Activated naive CD4-positive, alpha-beta T cell treated with anti-CD3 and anti-CD28 coated beads, Interleukin-2, amount 50 U/mL, for 16 hours (primary cell): ENCODE measurements at places on chromosomes 16 and 17.

DNA sequence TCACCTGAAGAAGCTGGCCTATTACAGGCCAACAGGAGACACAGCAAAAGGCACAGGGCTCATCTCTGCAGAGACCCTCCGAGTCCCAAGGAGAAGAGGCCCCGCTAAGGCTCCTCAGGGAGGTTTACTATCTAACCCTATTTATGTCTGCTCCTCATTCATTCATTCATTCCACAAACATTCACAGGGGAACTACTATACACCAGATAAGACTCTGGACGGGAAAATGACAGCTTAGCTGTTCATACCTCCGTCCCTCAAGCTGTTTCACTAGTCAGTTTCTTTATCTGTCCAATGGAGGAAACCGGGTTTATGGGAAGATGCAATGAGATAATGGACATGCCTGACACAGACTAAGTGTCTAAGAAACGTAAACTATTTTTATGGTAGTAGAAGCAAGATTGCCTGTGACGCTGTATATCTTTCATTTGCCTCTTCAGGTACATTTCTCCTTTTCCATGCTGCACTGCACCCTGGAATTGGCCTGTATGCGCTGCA lies 62.1 kb downstream of the SRL start:
- DNase-seq: no peak

DNA sequence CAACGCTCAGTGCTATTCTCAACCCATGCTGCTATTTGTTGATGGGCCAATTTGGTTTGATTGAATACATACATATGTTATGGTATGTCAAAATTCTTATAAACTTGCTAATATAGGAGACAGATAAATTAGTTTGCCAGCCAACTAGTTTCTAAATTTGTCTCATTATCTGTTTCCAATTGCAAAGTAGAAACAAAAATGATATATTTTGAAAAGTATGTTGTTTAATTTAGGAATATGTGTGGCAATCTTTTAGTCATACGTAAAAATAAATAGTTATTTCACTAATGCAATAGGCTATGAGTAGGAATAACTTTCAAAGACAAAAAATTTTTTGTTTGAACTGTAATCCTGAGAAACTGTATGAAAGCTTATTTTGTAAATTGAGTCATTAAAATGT lies 210.6 kb upstream of the KCNJ16 start:
- DNase-seq: no peak

DNA sequence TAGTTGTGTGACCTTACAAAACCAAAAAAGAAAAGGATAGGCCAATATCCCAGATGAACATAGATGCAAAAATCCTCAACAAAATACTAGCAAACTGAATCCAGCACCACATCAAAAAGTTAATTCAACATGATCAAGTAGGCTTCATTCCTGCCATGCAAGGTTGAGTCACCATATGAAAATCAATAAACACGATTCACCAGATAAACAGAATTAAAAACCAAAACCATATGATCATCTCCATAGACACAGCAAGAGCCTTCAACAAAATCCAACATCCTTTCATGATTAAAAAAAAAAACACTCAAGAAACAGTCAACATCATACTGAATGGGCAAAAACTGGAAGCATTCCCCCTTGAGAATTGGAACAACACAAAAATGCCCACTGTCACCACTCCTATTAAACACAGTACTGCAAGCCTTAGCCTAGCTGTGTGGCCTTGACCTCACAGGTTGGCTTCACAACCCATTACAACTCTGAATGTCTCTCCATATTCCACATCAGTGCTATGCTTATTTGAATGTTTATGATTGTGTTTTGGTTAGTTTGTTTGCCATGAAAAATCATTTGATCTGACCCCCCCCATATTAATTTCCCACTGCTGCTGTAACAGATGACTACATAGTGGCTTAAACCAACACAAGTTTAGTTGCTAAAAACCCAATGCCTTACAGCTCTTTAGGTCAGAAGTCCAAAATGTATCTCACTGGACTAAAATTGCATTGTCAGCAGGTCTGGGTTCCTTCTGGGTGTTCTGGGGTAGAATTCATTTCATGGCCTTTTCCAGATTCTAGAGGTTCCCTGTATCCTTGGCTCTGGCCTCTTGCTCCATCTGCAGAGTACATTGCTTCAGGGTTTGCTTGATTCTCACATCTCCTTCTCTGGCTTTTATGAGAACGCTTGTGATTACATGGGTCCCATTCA lies 257.1 kb upstream of the DYNLRB2 start:
- DNase-seq: no peak

DNA sequence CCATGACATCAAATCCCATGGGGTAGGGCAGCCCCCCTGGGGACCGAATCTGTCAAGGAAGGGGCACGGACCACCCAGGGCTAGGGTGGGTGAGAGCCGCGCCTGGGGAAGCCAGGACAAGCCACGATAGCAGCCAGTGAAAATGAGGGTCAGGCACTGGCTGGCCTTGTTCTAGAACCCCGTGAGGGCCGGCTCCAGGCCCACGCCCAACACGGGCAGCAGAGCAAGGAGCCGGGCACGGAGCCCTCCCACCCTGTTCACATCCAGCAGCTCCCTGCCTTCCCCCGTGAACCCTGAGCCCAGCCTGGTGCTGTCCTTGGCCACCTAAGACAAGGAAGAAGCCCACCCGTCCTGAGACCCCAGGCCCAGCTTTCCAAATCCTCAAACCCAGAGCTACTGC lies 256.7 kb downstream of the PARN start:
- no peak for DNase-seq

GRCh38 chr17:17741349-17742023 lies 60.2 kb downstream of the RAI1 start:
- no peak for DNase-seq

GRCh38 chr16:67419502-67419901 lies 3.2 kb upstream of the ZDHHC1 start:
- no peak for DNase-seq

- no peak for DNase-seq
Measured at GRCh38 chr16:12321311-12321842, 344.8 kb downstream of the SNX29 start.

DNA sequence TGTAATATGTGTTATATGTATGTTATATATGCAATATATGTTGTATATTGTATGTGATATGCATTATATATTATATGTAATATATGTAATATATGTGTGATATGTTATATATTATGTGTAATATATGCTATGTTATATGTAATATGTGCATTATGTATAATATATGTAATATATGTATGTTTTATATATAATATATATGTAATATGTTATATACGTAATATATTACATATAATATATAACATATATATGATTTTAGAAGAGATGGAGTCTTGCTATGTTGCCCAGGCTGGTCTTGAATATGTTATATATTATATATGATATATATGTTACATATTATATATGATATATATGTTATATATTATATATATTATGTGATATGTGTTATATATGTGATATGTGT lies 65.5 kb upstream of the DNAH17 start:
- no peak for DNase-seq

DNA sequence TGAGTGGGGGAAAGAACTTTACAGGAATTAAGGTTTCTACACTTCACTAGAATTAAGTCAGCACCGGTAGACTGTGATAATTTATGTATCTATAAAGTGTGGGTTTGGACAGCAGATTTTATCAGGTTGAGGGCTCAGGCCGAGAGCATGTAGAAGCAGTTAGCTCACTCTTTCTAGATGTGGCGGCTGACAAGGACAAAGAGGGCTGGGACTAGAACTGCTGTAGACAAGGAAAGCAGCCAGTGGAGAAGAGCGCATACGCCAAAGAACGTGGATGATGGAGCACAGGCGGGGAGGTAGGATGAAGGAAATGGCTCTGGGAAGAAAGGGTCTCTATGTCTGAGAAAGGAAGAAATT lies 504 bp upstream of the GOSR1 start:
- no peak for DNase-seq

DNA sequence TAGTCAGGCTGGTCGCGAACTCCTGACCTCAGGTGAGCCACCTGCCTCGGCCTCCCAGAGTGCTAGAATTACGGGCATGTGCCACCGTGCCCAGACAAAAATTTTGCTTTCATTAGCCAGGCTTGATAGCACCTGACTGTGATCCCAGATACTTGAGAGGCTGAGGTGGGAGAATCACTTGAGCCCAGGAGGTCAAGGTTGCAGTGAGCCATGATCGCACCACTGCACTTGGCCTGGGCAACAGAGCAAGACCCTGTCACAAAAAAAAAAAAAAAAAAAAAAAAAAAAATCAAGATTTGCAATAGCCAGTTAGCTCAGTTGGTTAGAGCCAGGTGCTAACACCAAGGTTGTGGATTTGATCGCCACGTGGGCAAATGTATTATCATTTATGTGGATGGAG lies 6.1 kb upstream of the FXR2 start:
- no peak for DNase-seq

DNA sequence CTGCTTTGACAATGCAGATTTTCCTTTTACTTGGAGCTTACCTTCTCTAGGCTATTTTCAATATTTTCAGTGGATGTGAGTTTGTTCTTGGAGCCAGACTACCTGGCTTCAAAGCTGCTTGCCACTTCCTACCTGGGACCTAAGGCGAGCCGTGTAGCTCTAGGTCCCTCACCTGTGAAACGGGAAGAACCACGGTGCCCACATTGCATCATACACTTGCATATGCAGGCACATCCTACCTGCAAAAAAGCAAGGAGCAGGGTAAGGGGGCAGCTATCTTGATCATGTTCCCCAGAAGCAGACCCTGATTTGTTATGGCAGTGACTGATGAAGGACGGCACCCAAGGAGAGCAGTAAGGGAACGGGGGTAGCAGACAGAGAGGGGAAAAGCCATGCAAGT lies 27.0 kb upstream of the MPRIP start:
- no peak for DNase-seq
